ENCODE measurements at places on chromosomes 3 and 15.

DNA sequence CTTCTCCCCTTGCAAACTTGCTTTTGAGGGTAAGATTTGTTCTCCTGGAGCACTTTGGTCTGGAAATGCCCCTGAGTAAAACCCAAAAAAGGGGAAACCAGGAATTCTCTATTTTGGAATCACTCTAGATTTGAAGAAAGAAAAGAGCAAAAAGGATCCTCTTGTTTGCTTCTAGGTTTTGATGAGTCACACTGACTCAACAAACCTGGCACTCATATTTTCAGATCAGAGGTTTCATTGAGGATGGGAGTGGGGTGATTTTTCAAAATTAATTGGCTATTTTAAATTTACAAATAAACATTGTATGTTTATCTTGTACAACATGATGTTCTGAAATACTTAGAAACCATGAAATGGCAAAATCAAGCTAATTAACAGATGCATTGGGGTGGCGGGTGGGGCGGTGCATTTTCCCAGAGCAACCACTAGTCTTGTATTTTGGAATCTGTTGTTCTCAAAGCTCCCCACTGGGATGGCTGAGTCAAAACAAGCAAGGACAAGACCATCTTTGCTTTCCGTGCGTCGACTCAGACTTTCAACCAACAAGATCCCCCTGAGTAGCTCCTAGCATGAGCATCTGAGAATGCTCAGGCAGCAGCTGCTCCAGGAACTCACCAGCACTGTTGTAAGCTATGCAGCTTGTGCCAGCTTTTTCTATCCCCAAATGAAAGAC lies 451.4 kb downstream of the WDR72 start:
- DNase-seq, result no peak

- DNase-seq, result no peak
Observed at GRCh38 chr3:177352424-177352823, 155.1 kb upstream of the TBL1XR1 start.

DNA sequence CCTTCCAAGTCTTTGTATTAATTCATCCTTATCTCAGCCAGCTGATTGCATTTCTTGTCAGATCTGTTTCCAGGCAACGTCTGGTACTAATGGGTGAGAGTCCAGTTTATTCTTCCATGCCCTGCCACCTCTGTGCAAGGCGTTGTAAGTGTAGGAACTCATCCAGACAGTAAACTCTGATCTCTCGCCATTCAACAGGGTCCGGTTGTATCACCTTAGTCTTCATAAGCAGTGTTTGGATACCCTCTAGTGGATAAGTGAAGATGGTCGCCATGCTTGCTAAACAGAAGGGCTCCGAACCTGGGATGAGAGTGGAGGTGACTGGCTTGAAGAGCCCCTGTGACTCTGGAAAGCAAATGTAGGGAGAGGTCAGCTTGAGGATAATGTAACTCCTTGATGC lies 51.6 kb upstream of the CMTM7 start:
- DNase-seq, result no peak

GRCh38 chr3:171614318-171614921 lies 154.2 kb upstream of the TNIK start:
- no peak for DNase-seq

- no peak for DNase-seq
Observed at GRCh38 chr3:49098429-49098828, 4.6 kb upstream of the QRICH1 start.

DNA sequence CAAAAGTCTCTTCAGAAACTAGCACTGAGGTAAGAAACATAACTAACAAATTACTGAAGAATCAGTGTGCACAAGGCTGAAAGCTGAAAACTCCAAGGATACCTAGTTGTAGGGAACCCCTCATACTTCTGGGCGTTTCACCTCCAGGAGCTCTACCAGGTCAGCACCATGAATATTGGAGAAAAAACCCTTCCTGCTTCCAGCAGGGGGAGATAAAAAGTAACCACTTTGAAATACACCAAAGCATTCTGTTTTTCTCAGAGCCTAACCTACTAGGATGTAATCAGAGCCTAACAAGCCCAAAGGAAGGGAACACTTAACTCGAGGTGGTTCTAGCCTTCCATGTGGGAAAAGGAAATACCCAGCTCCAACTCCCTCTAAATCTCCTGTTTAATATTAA lies 175.8 kb upstream of the MME start:
- no peak for DNase-seq

- no peak for DNase-seq
Observed at GRCh38 chr3:142098964-142099363, 50.4 kb downstream of the TFDP2 start.

- no peak for DNase-seq
Observed at GRCh38 chr3:19220311-19220710, 72.0 kb downstream of the KCNH8 start.

DNA sequence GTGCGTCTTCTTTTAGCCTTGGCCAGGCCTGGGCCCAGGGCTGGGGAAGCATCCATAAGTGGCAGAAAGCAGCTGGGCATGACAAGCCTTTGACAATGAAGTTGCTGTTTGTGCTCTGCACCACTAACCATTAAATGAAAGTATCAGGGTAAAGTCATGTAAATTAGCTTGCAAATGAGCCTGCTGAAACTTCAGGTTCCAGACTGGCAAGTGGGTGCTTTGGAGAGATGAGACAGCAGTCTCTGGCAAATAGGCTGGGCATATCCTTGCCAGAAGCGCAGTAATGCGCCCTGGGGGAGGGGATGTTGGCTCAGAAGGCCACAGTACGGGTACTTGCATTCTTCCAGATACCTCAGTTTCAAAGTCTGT lies 40.7 kb downstream of the RAB6B start:
- no peak for DNase-seq

- DNase-seq, result no peak
Observed at GRCh38 chr3:31456373-31456772, 76.4 kb upstream of the STT3B start.

GRCh38 chr3:21979706-21980105 lies 228.7 kb upstream of the ZNF385D start:
- no peak for DNase-seq

DNA sequence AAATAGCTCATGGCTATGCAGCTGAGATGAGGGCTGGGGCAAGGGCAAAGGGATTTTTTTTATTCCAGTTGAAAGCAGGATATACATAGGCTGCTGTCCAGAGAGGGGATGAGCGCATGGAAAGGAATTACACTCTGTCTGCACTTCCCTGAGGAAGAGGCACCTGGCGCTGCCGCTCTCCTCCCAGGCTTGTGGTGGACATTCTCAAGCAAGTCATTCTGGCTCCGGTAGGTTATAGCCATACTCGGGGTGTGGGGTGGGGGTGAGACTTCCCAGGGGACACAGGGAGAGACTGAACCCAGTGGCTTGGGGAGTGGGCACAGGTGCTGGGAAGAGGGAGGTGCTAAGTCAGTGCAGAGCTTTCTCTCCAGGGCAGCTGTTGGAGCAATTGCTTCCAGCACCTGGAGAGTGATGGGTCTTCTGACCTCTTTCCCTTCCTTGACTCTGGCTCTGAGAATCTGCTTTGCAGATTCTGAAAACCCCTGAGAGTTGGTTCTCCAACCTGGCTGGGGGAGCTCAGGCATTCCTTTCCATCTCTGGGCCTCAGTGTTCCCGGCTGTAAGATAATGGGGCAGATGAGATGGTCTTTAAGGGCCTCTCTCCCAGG lies 24.3 kb downstream of the CYP8B1 start:
- no peak for DNase-seq

DNA sequence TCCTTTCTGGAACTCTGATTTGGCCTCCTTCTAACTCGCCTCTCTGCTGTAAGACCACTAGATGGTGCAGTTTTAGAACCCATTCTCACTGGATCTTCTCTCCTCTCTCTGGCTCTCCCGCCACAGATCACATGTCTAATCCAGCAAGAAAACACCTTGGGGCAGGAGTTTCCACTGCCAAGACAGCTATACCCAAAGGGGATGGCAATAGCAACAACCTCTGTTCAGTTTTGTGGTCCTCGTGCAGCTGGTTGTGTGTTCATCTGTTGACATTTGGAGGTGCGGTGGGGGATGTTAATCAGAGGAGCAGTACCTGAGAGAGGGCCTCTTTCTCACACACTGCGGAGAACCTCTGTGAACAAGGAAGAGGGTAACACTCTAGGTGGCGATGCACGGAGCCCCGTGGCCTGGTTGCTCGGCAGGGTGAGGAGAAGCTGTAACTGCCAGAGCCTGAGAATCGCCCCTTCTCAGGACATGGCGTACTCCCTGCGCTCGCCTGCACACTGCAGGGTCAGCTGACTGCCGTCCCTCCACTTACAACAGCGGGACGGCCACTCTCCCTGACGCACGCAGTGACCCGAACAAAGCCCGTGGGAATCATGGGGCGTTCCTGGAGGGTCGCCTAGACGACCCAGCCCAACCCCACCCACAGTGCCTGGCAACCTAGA lies at the start of gene TEX55:
Gene TEX55 (plus strand): TSS at position 666 of the 668 bp plus-strand sequence. CDS start 25 bp downstream, outside the sequence.
- DNase-seq, result no peak

- DNase-seq, result no peak
Observed at GRCh38 chr3:116586285-116586944, 123.2 kb upstream of the TUSC7 start.

DNA sequence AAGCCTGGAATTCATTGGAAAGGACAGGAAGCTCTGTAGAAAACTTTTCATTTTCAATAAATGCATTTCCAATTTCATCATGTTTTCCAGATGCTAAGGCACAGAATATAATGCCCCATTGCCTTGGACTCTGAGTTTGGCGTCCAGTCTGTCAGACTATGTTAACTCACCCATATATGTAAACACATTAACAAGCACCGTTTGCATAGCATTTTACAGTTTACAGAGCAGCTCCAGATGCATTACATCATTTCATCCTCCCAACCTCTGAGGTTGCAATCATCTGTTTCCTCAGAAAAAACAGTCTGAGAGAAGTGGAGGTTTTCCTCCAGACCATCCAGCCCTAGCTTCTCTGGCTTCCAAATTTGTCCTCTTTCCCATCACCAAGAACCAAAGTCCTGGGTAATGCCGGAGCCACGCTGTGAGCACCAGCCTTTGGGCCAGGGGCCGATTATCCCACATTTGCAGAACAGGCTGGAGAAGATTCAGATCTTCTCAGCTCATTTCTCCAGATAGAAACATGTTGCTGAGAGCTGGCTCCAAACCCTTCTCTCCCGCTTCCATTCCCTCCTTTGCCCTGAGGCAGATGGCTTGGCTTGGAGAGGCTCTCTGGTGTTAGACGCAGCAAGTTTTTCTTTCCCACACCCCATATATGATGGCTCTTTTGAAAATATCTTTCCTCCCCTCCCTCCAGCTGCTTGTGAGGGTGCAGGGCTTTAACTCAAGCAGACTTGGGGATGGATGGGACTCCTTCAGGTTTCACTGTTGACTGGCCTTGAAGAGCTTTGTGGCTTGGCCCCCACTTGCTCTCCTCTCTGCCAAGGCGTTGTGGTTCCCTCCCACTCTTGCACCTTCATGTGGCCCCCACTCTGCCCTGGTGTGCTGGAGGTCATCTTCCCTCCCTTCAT lies 26.0 kb downstream of the CYP19A1 start:
- no peak for DNase-seq

DNA sequence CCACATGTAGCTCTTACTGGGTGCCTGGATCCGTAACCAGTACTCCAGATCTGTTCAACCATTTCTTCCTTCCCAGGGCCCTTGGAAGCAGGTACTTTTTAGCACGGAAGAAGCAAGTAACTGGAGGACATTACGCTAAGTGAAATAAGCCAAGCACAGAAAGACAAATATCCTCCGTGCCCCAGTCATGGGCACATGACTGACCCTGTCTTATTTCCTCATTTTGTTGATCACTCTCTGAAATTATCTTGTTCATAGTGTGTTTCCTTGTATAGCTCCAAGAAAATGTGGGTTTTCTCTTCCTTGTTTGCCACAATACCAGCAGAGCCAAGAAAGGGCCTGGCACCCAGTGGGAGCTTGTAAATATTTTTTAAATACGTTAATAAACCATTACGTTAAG lies 32.2 kb upstream of the MTMR14 start:
- no peak for DNase-seq

DNA sequence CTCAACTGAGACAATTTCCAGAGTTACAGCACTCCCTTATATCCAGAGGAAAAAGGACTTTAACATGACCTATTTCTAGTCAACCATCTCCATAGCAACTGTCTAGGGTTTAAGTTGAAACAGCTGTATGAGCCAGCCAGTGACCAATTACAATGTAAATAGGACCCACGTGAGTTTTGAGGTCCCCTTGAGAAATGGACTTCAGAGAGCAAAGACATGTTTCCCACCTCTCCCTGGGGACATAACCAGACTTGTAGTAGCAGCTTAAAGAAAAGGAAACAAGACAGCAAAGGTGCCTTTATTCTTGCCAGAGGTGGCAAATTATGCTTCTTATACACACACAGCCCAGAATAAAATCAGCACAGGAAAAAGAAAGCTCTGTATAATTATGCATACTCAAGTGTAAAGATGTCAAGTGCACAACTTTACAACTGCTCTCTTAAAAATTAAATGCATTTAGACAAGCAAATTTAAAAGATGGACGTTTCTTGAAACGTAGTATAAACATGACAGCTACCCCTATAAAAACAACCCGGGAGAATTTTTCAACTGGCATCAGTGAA lies 40.2 kb downstream of the SUMF1 start:
- DNase-seq, result no peak

DNA sequence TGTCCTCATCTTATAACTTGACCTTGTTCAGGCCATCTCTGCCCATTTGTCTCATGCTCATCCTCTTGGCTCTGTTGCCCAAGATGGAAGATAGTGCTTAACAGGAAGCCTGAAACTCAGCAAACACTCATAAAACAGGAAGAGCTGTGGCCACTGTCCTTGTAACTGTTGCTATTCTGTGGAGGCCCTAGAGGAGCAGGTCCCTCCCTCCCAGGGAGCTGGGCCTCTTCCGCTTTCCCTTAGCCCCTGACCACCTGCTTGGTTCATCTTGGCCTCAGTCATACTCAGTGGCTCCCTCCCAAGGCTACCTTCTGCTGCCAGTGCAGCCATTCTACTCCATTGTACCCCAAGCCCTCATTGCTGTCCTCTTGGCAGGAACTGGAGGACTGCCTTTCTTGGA lies 3.5 kb downstream of the MAPKAPK3 start:
- no peak for DNase-seq

All from stimulated activated CD8-positive, alpha-beta memory T cell treated with anti-CD3 and anti-CD28 coated beads, Interleukin-15, amount 100 ng/mL, for 24 hours (primary cell).